Right cardiac atrium (tissue), 5 donors: ENCODE measurements at places on chromosomes 6 and 20. TPM values are rescaled to one million over a fixed set of nuclear protein-coding genes. Genes with fewer than 3 reads are reported as not detected.

GRCh38 chr6:44512868-44513741 lies 125.6 kb downstream of the CDC5L start:
- DNase-seq = peak; percentile 37

- peak; percentile 57 for DNase-seq
Measured at GRCh38 chr20:37627060-37627766, 66.6 kb upstream of the CTNNBL1 start.

DNA sequence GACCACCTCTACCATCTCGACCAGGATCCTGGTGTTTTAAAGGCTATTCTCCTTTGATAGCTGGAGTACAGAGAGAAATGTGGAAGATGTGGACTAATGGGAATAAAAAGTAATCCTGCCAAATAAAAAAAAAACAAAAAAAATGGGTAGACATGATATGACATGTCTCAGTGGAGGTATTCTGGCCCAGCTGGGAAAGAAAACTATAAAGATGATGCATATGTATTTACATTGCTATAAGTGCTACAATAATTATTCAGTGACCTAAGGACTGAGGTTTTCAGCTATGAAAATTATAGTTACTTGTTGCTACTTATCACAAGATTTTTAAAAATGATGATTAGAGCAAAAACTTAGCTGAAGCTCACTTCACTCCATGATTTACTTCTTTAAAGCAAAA lies 101.1 kb downstream of the SIM1 start:
- DNase-seq = no peak

GRCh38 chr6:159168536-159169192 lies 536 bp upstream of the FNDC1 start:
- peak; percentile 77 for DNase-seq

DNA sequence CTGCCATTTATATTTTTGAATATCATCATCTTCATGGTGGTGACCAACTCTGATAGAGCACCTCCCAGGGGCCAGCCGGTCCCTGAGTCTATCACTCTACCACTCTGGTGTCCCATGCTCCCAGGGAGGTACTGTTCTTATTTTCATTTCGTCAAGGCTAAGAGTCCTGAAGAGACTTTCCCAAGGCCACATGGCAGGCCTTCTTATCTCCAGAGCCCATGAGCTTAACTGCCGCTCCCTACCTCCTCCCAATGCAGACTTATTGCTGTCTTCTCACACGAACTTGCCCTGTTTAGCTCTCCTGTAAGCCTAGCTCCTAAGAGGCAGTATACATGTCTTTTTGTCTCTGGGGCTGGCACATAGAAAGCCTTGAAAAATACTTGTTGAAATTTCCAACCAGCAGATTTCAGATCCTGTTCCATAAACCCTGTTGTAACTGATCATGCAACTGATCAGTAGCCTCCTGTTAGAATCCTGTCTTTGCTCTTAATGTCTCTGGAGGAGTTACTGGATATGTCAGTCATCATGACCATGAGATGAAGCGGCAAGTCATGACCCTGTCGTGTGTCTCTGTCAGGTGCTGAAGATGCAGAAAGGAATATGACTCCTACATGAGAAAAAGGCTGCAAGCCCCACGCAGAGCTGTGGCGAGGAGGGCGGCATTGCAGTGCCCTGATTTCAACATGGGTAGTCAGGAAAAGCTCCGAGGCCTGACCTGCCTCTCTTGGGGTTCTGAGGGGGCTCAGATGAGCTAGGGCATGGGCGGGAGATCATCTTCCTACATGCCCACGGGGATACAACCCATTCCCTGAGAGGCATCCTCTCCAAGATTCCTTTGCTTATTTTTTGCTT lies 60.0 kb downstream of the TTI1 start:
- no peak for DNase-seq

GRCh38 chr20:37584238-37584807 lies 56.6 kb upstream of the BLCAP start:
- DNase-seq = no peak

The HSPA12B gene
- total RNA-seq = 6.1 TPM

The MOG gene
- total RNA-seq = 1.5 TPM
